ENCODE measurements at places on chromosomes 5 and 9.

GRCh38 chr5:163548649-163549048 is 43.2 kb downstream of the MAT2B start:
- DNase-seq = no peak

DNA sequence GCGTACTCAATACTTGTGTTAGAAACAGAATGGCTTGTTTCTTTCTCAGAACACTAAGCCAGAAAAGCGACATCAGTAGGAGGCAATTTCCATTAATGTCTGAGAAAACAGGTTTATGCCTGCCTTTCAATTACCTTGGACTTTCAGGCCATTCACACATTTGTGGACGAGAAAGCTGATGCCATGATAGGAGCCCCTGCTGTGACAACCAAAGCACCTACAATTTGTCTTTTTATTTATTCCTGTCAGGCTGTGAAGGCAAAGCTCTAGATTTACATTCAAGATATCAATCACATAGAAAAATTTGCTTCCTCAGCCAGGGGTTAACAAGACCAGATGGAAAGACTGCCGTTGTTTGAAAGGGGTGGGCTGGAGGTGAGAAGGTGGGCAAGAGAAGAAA is 76.2 kb downstream of the C7 start:
- no peak for DNase-seq

- DNase-seq = no peak
These were observed 229.9 kb downstream of the SPOCK1 start for GRCh38 chr5:137269274-137269673.

DNA sequence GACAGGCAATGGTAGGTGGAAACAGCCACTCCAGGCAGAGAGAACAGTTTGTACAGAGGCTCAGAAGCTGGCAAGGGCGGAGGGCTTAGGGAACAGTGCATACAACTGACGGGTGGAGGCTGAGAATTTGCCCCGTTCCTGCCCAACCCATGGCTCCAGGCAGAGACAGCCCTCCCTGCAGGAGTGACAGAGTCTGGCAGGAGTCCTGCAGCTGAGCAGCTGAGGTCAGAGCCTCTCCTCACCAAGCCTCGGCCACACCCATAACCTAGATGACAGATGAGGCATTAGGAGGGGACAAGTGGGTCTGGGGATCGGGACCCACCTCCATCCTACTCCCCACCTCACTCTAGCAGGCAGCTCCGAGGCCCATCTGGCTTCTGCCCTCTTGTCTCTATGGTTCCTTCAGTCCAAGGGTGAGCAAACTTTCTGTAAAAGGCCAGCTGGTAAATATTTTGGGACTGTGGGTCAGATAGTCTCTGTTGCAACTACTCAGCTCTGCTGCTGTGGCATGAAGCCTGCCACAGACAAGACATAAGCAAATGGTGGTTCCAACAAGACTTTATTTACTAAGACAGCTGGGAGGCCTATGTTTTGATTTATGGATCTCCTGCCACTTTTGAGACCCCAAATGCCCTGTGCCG is 83.7 kb downstream of the SH3TC2 start:
- DNase-seq = peak; percentile 85

GRCh38 chr5:6087576-6087975 is 290.8 kb downstream of the MED10 start:
- DNase-seq = no peak

DNA sequence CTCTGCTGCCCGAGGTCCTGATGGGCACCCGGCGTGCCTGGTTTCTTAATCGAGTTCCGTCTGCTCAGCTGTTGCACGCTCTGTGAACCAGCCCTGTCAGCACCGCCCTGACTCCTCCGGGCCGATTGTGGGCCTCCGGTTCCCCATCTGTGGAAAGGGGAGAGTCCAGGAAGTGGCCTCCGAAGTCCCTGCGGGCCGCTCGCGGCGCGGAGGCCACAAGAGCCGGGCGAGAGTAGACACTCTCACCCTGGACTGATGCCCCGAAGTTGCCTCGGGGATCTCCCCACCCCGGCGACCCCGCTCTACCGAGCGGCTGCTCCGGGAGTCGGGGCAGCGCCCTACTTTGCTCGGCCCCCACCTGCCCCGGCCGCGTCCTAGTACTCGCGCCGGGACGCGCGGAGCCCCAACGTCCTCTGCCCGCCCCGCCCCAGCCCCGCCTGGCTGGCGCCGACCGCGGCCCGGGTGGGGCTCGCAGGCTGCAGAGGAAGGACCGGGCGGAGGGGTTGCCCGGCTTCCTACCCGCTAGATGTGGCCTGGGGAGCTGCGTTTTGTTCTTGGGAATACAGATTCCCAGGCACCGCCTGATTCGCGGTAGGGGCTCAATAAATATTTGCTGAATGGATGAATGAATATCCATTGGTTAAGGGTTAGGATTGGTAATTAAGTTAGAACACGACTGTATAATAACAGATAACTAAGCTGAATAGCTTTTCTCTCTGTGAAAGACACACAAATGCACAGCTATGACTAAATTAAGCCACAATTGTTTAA is 935 bp upstream of the ZNF367 start:
- DNase-seq = peak; percentile 45

- no peak for DNase-seq
These were observed 89.2 kb downstream of the ACER2 start for GRCh38 chr9:19498015-19498414.

GRCh38 chr5:113085880-113086409 is 109.3 kb downstream of the DCP2 start:
- no peak for DNase-seq

DNA sequence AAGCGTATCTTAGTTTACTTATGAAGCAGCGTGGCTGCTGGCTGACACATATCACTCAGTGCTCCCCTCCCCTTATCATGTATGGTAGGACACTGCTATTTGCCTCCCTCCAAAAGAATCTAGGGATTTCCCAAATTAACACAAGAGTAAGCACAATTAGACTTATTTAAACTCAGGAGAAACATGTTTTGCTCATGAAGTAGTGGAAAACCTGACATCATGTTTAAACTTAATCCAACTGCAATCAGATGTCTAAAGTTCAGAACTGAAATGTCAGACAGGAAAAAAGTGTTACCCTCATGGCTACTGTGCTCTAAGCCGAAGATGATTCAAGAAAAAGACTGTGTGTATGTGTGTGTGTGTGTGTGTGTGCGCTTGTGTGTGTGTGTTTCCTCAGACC is 324.1 kb upstream of the TNC start:
- no peak for DNase-seq

DNA sequence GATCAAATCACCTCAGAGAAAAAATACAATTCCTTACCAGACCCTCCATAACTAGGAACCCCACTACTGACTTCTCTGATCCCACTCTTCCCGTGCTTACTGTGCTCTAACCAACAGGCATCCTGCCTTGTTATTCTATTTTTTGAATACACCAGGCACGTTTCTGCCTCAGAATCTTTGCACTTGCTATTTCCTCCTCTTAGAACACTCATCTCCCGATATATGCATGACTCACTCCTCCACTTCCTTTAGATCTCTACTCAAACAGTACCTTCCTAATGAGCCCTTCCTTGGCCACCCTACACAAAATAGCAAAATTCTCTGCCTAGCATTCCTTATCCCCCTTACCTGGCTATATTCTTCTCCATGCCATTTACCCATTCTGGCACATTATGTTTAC is 43.9 kb downstream of the MAPKAP1 start:
- no peak for DNase-seq

GRCh38 chr5:71960195-71960594 is 147.1 kb upstream of the MAP1B start:
- no peak for DNase-seq
